ENCODE measurements at places on chromosomes 2 and 18.

DNA sequence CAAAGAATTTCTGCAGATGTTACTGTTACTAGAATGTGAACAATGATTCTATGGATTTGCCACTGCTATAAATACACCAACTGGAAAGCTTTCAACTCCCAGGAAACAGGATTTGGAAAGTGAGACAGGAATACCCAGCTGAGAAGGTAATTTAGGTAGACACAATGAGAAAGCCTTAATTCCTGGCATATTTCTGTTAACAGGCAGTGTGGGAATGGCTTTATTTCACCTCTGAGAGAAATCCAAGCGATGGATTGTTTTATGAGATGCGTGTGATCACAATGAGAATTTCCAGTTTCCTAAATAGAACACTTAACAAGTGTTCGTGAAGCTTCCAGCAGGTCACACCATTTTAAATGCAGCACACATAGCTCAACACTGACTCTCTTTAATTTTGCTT, 133.0 kb downstream of the SLC8A1 start:
- DNase-seq = no peak

GRCh38 chr2:113211226-113212105, 37.7 kb downstream of the PSD4 start:
- no peak for DNase-seq

GRCh38 chr2:79971807-79972206, 332.7 kb downstream of the LRRTM1 start:
- no peak for DNase-seq

- DNase-seq = no peak
Measured at GRCh38 chr2:174692256-174692919, 71.9 kb downstream of the CHRNA1 start.

GRCh38 chr18:79523206-79523735, 127.5 kb downstream of the NFATC1 start:
- no peak for DNase-seq

- no peak for DNase-seq
Measured at GRCh38 chr2:30963184-30963583, 155.9 kb upstream of the CAPN13 start.

DNA sequence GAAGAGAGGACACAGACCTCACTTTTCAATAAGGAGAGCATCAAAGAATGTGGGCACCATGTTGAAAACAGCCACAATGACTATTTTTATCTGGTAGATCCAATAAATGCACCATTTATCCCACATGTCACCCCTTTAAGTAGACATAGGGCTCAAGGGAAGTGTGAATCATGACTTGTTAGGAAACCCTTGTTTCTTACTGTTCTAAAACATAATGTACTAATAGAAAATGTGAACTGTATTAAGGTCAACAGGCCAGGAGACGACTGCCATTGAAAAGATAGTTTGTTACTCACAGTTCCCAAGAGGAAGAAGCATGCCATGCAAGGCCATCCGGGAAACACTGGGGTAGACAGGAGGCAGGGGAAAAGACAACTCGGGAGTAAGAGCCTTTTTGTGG, 137.7 kb downstream of the EN1 start:
- no peak for DNase-seq

DNA sequence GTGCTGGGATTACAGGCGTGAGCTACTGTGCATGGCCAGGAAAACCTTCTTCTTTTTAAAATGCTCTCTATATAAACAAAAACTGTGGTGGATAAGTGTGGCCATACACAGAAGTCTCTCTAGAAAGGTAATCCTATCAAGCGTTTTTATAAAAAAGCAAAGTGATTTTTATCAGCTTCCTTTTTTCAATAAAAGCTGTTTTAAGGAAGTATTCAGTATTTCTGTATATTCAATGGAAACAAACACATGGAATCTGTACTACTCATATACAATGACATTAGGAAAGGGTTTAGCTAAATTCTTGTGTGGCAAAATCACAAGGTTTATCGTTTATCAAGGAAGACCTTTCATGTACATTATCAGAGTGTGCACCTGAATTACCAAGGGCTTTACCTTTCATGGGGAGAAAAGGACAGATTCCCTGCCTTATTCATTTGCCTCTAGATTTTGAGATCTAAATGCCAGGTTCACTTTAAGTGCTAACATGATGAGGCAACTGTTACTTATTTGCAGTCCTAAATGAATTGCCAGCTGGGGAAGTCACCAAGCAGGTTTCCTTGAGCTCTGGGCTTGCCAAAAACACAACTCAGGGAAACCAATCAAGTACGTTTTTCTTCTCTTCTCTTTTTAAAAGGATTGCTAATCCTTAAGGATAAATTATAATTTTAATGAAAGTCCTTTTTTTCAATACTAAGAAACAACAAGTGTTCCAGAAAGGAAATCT, 70.8 kb downstream of the RTN4 start:
- DNase-seq = no peak

GRCh38 chr18:8765783-8766463, 60.6 kb downstream of the MTCL1 start:
- no peak for DNase-seq

GRCh38 chr18:3074087-3074486, 61.1 kb upstream of the LPIN2 start:
- DNase-seq = no peak

DNA sequence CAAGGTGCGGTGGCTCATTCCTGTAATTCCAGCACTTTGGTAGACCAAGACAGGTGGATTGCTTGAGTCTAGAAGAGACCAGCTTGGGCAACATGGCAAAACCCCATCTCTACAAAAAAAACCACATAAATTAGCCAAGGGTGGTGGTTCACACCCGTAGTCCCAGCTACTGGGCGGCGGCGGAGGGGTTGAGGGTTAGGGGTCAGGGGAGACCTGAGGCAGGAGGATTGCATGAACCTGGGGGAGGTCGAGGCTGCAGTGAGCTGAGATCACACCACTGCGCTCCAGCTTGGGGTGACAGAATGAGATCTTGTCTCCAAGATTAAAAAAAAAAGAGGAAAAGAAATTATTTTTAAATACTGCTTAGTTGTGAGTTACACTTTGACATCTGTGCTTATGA, 1.3 kb upstream of the HTR2B start:
- no peak for DNase-seq

- DNase-seq = no peak
Measured at GRCh38 chr2:36650031-36650829, 46.3 kb upstream of the VIT start.

DNA sequence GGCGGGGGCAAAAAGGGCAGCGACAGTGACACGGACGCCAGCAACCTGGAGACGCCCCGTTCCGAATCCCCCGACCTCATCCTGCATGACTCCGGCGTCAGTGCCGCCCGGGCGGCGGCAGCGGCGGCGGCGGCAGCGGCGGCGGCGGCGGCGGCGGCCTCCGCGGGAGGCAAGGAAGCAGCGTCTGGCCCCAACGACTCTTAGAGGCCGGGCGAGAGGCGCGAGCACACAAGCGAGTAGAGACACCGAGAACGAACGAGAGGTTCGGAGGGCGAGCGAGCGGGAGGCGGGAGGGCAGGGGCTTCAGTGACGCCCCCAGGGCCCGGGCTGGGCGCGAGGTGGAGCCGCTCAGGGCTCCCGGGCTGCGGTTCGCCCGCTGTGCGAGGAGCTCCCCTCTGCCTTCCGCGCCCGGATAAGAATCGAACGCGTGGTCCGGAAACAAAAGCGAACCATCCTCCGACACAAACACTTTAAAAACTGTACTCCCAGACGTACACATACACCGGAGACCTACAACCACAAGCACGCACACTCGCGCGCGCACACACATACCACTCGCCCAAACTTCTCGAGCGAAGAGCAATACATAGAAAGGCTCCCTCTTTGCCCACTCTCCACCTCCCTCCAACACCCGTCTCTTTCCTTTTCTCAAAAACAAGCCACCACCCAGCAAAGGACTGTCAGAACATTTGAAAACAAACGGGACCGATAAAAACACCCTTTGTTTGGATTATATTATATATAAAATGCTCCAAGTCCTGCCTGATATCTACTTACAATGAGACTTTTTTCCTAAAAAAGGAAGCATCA, 2.8 kb downstream of the SP9 start:
- DNase-seq = peak; percentile 42

DNA sequence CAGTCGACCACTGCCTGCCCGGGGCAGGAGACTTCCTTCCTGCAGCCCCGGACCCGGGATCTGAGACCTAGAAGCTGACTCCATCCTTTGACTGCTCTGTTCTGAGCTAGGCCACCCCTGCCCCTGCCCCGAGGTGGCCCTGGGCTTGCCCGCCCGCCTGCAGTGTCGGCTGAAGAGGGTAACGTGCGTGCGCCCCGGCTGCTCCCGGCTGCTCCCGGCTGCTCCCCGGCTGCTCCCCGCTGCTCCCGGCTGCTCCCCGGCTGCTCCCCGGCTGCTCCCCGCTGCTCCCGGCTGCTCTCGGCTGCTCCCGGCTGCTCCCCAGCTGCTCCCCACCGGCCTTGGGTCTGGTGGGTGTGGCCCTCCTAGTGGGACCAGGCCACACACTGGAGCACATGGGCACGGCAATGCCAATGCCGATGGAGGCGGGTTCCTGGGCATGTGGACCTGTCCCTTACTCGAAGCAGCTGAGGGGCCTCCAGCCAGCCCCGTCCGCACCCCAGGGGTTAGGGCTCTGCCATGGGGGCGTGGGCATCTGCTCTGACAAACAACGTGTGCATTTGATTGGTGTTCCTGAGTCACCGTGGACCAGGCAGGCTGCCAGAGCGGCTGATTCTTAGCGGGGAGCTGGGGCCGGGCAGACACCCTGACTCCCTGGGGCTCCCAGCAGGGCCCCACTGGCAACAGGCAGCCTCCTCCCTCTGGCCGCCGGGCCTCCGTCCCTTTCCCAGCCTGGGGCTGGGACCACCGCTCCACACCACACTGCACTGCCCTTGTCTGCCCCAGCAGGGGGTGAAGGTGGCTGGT, 2.0 kb upstream of the GAL3ST2 start:
- DNase-seq = no peak

GRCh38 chr18:36653870-36654269, 174.9 kb downstream of the TPGS2 start:
- DNase-seq = no peak
